ENCODE measurements at places on chromosomes 3 and 15.

GRCh38 chr3:140754936-140755335 is 77.1 kb downstream of the TRIM42 start:
- DNase-seq: no peak

DNA sequence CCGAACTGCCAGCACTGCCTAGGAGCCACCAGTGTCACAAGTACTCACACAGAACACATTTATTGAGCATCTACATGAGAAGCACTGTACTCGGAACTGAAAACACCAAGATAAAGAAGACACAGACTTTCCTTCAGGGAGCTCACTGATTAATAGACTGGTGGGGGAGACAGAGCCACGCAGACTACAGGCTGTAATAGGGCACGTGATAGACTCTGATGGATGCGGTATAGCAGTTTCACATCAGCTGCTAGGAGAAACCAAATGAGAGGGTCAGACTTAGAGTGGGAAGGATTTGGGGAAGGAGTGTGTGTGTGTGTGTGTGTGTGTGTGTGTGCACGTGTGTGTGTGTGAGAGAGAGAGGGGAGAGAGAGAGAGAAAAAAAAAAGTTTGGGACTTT is 12.1 kb downstream of the EPHB1 start:
- DNase-seq: no peak

DNA sequence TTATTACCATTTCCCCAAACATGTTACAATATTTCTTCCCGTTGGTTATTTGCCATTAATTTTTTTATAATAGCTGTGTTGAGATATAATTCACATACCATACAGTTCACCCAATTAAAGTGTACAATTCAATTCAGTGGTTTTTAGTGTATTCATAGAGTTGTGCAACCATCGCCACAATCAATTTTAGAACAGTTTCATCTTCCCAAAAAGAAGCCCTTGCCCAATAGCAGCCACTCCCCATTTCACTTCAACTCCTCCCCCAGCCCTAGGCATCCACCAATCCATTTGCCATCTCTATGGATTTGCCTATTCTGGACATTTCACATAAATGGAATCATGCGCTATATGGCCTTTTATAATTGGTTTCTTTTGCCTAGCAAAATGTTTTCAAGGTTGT is 225.1 kb downstream of the EPHB1 start:
- no peak for DNase-seq

- DNase-seq: no peak
Measured at GRCh38 chr3:70982284-70982683, 601.2 kb downstream of the FOXP1 start.

GRCh38 chr3:150523538-150523937 is 22.8 kb downstream of the SERP1 start:
- DNase-seq: no peak

DNA sequence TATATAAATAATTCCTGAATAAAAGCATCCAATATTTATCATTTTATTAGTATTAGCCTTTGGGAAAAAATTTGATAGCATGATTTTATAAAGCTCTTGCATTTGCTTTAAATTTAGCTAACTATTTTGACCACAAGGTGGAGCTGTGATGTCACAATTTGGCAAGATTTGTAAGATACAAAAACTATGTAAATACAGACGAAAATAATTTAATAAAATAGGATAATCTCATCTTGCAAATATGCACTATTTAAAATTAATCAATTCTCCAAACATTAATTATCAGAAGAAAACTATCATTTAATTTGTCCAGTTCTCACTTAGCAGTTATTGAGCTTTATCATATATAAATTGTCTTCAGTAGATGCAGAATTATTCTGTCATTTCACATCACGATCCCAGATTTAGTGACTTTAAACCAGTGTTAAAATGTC is 95.4 kb downstream of the PLOD2 start:
- DNase-seq: peak; percentile 45

- no peak for DNase-seq
Measured at GRCh38 chr3:94772402-94772801, 709.5 kb downstream of the NSUN3 start.

DNA sequence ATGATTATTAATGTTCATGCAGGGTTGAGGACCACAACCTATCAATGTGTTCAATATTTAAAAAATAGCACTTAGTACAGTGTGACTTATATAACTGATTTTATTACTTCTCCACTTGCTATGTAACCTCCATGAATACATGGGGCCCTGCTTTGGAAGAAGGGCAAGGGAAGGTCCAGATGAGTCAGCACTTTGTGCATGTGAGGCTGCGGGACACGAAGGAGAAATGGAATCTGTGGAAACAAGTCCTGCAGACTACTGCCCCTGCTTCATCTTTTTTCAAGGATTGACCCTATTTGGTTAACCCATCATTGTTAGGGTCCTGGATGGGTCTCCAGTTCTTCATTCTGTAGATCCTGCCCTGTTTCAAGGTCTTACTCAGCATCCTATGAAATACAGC is 1.6 kb downstream of the NXPE3 start:
- DNase-seq: peak; percentile 33

GRCh38 chr3:185152410-185153170 is at the start of gene C3orf70:
Gene C3orf70 (minus strand): TSS chr3:185153060. CDS start chr3:185152823, 237 bp downstream.
- no peak for DNase-seq

GRCh38 chr3:175392653-175393052 is 533.5 kb downstream of the NAALADL2 start:
- DNase-seq: no peak

DNA sequence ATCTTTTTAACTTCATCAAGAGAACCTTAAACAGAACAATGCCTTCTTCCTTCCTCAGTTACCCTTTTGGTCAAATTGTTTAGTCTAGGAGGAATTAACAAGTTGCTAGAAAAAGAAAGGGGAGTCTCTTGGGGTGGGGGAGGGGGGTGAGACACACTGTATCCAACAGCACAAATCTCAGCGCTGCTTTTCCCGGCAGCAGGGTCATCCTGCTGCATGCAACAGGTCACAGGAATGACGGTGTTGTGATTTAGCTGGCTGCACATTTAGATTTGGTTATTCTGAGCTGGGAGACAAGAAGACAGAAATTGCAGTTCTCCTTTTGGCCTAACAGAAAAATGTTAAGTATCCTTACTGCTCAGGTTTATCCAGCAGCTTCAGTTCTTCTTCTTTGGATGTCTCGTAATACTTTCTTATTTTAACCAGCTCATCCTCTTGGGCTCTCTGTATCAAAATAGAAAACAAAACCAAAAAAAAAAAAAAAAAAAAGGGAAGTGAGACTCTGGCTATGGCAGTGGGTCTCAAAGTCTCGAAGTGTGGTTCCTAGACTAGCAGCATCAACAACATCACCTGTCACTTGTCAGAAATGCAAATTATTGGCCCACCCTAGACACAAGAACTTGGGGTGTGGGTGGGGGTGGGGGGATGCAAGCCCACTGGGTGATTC is 190.5 kb downstream of the GREM1 start:
- no peak for DNase-seq
